ENCODE measurements at places on chromosomes 1 and 21.

DNA sequence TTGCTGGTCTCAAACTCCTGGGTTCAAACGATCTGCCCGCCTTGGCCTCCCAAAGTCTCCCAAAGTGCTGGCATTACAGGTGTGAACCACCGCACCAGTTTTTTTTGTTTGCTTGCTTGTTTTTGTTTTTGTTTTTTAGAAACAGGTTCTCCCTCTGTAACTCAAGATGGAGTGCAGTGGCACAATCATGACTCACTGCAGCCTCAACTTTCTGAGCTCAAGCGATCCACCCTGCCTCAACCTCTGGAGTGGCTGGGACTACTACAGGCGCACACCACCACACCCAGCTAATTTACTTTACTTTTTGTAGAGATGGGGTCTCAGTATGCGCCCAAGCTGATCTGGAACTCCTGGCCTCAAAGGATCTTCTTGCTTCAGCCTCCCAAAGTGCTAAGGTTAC lies 47.3 kb upstream of the USP1 start:
- ATAC-seq, result peak; percentile 33

DNA sequence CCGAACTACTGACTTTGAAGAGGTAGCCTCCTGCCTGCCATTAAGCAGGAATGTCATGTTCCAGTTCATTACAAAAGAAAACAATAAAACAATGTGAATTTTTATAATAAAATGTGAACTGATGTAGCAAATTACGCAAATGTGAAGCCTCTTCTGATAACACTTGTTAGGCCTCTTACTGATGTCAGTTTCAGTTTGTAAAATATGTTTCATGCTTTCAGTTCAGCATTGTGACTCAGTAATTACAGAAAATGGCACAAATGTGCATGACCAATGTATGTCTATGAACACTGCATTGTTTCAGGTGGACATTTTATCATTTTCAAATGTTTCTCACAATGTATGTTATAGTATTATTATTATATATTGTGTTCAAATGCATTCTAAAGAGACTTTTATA lies 159.8 kb upstream of the SGIP1 start:
- ATAC-seq, result no peak

DNA sequence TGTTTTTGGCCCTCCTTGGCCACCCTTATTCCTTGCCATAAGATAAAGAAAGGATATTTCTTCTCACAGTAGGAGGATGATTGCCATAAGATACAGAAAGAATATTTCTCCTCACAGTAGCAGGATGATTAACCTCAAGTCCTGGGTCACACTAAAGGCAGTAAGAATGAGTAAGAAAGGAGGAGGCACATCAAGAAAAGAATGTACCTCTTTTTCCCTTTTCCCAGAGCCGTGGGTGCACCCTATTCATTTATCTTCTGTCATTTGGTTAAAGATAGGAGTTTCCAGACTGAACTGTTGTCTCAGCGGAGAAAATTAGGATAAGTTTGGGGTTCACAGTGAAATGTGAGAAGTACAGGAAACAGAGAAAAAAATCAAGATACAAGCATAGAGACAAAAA lies 52.5 kb downstream of the LRRC8C start:
- no peak for ATAC-seq

- ATAC-seq, result no peak
Measured at GRCh38 chr1:235820061-235820460, 46.6 kb downstream of the LYST start.

- no peak for ATAC-seq
Measured at GRCh38 chr1:156537027-156537426, 35.3 kb downstream of the IQGAP3 start.

DNA sequence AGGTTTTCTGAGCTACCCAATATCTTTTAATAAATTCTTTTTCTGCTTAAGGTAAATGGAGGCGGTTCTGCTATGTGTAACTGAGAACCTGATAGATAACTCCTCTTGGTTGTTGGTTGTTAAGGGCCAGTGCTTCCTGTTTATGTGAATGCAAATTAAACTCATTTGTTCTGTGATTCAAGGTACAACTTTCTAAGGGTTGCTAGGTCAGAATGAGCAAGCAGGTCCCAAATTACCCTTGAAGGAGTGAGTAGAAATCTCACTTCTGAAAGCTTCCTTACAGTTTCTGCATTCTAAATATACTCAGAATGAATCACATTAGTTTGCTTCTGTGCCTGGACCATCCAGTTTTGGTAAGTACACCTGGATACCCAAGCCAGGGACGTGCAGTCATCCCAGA lies 15.5 kb upstream of the FAM78B start:
- peak; percentile 63 for ATAC-seq

DNA sequence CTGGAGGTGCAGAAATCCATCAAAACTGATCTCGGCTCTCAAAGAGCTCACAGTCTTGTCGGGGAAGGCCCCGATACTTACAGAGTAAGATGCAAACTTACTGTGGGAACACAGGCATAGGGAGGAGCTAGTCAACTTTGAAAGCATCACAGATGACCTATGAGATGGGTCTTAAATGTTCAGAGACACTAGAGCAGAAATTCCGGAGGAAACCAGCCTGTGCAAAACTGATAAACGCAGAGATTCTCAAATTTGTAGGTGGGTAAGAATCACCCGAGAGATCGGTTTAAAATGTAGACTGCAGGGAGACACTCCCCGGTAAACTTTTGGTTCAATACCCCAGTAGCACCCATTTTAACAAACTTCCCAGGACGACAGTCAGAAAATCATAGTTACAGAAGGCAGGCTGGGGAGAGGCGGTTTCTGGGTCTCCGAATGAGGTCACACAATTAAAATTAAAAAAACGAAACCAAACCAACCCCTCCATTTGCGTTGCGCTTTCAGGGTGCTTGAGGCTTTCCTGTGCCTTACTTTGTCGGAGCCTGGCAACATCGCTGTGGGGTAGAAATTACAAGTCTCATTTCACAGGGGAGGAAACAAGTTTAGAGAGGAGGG lies 755 bp upstream of the THRAP3 start:
- ATAC-seq, result no peak

- no peak for ATAC-seq
Measured at GRCh38 chr1:30200161-30200560, 523.2 kb downstream of the MATN1 start.

DNA sequence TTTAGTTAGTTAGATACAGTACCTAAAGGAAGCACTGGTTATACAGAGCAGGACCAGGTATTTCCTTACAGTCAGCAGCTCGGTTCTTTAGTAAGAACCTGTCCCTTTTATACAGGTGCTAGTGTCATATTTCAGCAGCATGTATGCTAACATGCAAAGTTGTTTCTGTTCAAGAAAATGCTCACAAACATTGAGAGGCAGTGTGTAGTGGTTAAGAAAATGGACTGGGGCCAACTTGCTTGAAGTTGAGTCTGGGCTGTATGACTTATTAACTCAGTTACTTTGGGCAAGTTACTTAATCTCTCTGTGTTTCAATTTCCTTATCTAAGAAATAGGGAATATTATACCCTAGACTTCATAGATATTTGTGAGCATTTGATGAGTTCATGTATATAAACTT lies 31.1 kb downstream of the AK4 start:
- peak; percentile 9 for ATAC-seq

DNA sequence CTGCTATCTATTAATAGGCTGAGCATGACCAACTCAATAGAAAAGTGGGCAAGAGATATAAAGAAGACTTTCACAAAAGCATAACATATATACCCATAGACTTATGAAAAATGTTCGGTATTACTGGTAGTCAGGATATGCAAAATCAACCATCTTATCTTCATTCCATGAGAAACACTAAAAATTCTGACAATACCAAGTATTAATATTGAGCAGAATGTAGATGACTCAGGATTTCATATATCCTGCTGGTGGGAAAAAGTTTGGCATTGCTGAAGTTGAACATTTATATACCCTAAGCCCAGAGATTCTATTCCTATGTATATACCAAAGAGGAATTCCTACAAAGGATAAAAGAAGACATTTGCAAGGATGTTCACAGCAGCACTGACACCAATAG lies 138.3 kb downstream of the CLEC20A start:
- ATAC-seq, result no peak

GRCh38 chr1:234272656-234273312 lies 100.5 kb upstream of the COA6 start:
- no peak for ATAC-seq

- peak; percentile 85 for ATAC-seq
Measured at GRCh38 chr1:42282867-42283583, 52.0 kb downstream of the FOXJ3 start.

- ATAC-seq, result no peak
Measured at GRCh38 chr1:199580300-199580699, 447.2 kb upstream of the NR5A2 start.

GRCh38 chr21:35563885-35564451 lies 496.4 kb downstream of the SETD4 start:
- no peak for ATAC-seq

DNA sequence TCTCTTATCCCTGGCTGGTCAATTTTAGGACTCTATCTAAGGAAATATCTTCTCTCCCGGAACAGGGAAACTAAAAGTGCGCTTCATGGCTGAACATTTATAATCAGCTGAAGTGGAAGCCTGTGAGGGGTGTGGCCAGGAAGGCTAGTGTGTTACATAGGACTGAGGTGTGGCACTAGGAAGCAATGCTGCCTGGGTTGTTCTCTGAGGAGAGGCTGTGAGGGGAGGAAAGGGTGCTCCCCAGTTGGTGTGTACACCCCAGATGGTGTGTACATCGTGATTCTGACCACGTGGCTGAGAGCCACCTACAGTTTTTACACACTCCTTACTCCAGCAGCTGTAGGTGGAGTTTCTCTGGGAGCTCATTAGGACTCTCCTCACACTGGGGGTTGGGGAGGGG lies 16.3 kb downstream of the NTPCR start:
- ATAC-seq, result peak; percentile 90

- ATAC-seq, result no peak
Measured at GRCh38 chr1:119141020-119141424, 569 bp upstream of the WARS2 start.

- ATAC-seq, result no peak
Measured at GRCh38 chr1:224052772-224053171, 61.1 kb upstream of the FBXO28 start.

GRCh38 chr1:47663286-47663685 lies 225.4 kb downstream of the FOXD2 start:
- ATAC-seq, result no peak

- ATAC-seq, result peak; percentile 49
Measured at GRCh38 chr1:226798427-226799411, 59.6 kb upstream of the ITPKB start.

DNA sequence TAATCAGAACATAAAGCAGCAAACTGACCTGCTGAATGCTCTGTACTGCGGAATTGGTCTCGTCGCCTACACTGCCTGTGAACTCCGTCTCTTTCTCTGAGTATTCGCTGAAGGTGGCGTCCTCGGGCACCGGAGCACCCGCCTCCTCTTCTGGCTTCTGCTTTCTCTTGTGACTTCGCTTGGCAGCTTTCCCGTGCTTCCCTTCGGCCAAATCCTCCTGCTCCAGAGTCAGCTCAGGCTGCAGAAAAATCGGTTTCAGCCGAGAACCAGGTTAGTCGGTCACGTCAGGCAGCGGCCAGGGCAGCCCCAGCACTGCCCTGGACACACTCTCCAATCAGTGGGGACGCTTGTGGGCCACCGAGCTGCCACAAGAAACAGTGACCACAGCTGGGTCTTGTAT lies 35.8 kb upstream of the RIPK4 start:
- ATAC-seq, result no peak

DNA sequence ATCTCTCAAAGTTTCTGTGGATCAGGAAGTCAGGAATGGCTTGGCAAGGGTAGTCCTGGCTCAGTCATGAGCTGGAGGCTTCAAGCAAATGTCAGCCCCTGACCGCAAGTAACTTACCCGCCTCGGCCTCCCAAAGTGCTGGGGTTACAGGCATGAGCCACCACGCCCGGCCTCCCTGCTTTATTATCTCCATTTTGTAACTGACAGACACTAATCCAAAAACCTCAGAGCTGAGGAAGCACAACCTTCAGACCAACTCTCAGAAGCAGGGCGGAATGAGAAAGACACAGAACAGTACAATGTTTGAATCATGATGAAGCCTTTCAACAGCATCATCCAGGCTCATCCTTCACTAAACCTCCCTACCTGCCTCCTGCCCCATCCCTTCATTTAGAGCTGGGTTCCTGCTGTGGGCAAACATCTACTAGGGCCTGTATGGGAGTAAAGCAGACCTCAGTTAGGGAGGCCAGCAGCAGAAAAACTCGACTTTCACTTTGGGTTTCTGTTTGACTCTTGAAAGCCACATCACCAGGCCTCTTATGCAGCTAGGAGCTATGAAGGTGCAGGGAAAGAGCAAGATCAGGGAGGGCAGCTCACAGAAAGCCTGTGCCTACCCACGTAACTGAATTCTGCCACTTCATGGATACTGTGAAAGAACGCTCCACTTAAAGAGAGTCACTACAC lies 84.4 kb upstream of the RAB4A start:
- ATAC-seq, result no peak

GRCh38 chr1:56583957-56584468 lies 4.7 kb upstream of the PLPP3 start:
- no peak for ATAC-seq

GRCh38 chr1:19156676-19157075 lies 53.4 kb downstream of the UBR4 start:
- ATAC-seq, result peak; percentile 57

DNA sequence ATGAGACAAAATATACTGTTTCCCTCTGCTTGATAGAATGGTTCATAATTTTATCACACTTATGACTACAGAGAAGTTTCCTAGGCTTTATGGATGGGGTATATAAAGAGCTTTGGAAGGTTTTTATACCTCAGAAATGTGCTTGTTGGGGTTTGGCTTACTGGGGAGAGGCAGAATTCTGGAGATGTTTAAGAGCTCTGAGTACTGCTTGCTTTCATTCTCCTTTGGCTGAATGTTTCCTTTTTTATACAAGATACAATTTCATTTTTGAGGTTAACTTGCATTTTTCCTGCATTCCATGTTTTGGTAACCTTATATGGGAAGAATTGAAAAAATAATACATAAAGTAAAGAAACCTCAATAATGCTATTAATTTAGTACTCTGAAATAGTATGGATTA lies 157.7 kb upstream of the COL11A1 start:
- no peak for ATAC-seq

GRCh38 chr21:33866826-33867225 lies 48.8 kb downstream of the ATP5PO start:
- ATAC-seq, result no peak

- no peak for ATAC-seq
Measured at GRCh38 chr1:12148160-12148957, 18.4 kb upstream of the TNFRSF1B start.

- no peak for ATAC-seq
Measured at GRCh38 chr1:1167398-1167821, 6.3 kb upstream of the TTLL10 start.

GRCh38 chr1:223725578-223725977 lies 13.2 kb downstream of the CAPN2 start:
- ATAC-seq, result no peak

DNA sequence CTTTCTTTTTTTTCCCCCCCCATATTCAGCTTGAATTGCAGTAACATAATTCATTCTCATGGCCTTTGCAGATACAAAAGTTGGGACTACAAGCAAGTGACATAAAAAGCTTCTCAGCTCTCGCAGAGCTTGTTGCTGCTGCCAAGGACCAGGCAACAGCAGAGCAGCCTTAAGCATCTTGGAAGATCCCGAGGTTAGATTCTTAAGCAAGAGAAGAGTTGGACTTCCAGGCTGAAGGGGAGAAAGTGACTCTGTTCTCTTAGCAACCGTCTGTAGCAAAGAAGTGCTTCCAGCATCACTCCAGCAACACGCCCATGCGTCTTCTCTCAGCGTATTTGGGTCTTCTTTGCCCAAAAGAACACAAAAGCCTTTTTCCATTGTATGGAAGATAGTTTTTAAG lies 20.7 kb downstream of the AGT start:
- ATAC-seq, result no peak

GRCh38 chr1:12296016-12296415 lies 66.2 kb downstream of the VPS13D start:
- no peak for ATAC-seq

- ATAC-seq, result peak; percentile 67
Measured at GRCh38 chr21:14737922-14738321, 191.8 kb upstream of the SAMSN1 start.
